ENCODE measurements at places on chromosomes 11 and 22.

- no peak for DNase-seq
Measured at GRCh38 chr22:19890502-19891316, 36.0 kb upstream of the GNB1L start.

DNA sequence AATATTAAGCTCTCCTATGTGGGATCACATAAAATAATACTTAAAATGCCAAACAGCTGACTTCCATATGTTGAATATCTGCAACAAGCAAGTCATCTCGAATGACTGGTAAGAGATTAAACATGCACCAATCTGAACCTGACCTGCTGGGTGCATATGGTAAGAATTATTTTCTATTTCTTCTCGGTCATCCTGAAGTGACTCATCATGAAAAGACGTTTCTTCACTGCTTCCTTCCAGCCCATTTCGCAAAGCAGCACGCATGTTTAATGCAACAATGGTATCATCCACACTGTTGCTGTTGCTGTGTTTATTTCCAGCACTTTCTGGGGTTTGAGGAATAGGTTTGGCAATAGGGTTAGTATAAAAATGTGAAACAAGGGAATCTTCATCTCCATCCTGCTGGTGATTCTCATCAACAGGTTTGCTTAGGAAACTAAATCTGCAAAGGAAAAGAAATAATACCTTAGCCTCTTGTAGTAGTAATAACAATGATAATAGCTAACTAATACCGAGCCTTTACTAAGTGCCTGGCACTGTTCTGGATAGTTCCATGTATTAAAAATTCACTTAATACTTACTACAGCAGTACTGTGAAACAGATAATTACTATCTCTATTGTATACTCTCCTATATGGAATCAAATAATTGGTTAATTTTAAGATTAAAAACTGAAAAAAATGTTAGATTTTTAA, 52.0 kb upstream of the CHRNA10 start:
- no peak for DNase-seq

DNA sequence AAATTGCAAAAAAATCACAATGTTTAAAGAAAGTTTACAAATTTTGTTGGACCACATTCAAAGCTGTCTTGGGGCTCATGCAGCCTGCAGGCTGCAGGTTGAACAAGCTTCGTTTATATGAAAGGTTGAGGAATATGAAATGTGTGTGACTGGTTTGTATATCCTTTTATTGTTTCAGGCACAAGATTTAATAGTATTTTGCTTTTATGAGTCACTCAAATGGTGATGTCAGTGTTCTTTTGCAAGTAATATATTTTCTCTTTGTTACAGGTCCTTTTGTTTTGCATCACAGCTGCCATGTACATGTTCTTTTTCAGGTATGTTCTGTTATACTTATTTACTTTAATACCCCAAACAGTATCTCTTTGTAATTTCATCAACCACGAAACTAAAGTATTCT, 198.6 kb downstream of the TMEM135 start:
- DNase-seq = no peak

DNA sequence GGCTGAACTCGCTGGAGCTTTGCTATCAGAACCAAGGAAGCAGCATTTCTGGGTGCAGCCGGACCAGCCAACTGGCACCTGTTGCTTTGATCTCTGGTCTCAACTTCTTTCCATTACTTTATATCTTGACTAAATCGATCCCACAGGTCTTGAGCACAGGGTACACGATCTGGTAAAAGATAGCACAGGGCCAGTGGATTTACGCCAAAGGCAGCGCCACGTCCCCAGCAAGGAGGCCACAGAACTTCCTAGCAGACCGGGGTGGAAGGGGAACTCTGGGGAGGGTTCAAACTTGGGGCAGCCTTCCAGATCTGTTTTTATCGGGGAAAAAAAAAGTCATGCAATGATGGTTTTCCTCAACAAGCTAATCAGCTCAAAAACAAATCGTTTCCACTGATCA, 14.0 kb downstream of the VPS37C start:
- DNase-seq = no peak

DNA sequence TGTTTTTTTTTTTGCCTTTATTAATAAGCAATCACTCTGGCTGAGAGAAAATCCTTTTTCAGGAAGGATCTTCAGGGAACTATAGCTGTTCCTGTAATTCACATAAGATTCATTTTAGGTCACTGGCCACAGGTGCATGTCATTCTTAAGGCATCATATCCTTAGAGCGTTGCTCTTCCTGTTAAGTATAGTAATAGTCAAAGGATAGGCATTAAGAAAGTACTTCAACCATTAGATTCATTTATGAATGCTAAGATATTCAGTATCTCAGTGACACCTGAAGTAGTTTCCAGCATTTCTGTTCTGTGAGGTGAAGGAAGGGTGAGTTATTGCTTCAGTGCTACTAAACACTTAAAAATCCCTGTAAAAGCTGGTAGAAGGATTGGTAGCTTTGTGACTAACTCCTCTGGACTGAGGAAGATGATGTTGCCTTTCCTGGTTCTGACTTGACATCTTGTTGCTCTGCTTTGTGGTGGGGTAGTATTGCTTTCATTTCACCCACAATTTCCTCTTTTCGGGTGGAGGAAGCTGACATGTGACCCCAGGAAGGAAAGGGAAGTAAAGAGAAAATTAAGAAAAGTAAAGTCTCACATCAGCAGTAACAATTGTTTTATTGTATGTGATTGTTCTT, 34.7 kb downstream of the RNF169 start:
- no peak for DNase-seq

DNA sequence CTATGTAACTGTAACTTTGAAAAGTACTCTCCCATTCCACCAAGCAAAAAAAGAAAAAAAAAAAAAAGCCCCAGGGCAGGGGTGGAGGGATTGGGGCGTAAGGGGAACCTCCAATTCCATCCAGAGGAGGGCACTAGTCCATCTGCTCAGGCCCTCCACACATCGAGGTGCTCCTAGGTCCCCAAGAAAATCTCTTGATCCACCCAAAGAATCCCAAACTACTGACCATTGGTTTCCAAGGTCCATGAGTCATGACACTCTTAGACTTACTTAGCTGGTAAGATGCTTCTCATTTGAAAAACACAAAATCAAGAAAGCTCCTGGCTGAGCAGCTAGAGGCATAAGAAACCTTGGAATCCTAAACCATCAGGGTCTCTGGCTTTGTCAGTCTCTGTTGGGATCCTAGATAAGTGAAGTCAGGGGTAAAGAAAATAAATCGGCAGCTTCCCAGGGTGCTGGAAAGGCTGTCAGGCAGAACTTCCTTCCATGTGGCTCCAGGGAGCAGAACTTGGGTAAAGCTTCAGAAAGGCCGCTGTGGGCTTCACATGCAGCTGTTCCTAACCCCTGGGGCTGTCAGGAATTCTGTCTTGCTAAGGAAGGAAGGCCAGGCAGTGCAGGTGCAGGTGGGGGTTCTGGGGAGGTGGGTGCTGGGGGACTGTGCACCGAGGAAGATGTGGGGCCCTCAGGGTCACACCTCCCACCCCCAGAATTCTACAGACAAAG, 49.4 kb upstream of the ADA2 start:
- no peak for DNase-seq

GRCh38 chr11:70567680-70568034, 169.3 kb downstream of the CTTN start:
- DNase-seq = no peak

DNA sequence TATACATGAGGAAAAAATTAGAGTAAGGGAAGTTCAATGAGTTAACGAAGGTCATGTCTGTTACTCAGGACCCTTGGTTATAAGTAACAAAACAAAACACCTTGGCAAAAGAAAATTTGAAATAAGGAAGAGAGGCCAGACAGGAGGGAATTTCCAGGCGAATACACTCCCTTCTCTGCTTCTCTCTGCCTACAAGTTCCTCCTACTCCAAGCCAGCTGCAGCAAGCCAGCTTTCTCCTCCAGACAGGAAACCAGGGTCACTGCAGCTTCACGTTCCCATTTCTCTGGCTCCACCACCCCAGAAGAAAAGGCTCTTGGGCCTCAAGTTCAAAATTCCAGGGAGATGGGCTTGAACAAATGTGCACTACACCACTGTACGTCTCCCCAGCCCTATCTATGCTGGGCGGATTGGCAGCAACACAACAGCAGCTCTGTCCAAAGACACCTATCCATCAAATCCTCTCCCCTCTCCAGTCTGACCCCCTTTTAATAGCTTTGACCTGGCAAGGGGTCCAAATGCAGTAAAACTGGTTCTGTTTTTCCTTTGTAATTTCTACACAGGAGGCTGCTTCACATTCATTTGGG, 27.7 kb downstream of the SMCO4 start:
- no peak for DNase-seq

DNA sequence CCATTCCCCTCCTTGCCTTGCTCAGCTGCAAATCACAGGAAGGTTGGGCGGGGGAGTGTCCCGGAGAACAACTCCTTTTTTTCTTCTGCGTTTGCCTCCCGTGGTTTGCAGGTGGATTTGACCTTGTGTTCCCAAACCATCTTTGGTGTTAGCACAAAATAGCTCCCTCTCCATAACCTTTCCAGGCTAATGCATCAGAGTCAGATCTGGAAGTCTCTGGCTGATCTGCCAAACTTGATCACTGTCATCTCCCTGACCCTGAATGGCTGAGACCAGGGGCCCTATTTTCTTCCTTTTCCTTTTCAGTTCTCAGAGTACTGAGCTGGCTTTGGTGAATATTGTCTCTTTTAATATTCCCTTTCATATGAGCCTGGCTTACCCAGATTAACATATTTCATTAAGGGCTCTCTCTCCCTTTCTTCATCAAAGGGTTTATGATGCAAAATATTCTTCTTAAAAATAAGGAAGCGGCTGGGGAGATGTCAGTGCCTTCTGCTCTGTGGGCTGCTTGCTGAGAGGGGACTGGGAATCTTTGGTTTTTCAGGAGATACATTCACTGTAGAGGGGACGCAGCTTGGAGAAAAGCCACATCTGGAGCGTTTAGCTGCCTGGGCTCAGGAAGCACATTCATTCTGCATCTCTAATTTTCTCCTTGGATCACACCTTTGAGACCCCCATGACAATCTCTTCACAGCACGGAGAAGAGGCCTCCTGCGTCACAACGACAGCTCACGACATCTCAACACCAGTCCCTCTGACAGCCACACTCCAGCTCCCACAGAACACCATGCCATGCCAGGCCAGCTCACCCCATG, 148.3 kb downstream of the CEP164 start:
- DNase-seq = no peak

DNA sequence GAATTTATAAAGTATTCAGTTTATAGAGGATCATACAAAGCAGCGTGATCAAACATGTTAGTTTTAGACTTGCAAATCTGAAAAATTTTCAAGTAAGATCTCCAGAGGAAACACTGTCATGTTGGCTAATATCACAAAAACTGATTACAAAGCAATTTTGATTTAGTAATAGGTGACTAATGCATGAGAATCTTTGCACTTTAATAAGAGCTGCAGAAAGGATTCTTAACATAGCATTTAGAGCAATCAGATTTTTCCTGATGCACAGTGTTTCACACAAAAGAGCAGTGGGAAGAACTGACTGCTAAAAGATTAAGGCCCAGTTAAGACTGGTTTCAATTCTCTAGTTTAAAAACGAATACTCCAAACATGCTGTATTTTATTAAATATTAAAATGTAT, 321.2 kb downstream of the GUCY1A2 start:
- DNase-seq = no peak

DNA sequence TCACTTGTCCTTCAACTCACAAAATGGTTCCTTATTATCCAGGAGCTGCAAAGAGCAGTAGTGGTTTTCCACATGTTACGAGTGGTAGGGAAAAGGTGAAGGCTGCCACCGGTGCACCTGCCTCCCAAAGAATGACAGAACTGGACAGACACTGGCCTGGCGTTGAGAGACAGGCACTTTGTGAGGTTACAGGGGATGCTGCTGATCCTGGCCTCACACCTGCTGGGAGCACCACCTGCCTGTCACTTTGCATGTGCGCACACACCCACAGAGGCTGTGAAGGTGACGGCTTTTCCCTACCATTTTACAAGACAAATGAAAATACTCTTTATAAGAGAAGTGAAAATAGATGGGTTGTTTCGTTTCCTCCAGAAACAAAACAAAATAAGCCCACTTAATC, 175.3 kb upstream of the B3GAT1 start:
- DNase-seq = no peak

GRCh38 chr11:133133606-133134005, 398.7 kb downstream of the OPCML start:
- DNase-seq = no peak
